ENCODE measurements at places on chromosomes 3 and 15.

DNA sequence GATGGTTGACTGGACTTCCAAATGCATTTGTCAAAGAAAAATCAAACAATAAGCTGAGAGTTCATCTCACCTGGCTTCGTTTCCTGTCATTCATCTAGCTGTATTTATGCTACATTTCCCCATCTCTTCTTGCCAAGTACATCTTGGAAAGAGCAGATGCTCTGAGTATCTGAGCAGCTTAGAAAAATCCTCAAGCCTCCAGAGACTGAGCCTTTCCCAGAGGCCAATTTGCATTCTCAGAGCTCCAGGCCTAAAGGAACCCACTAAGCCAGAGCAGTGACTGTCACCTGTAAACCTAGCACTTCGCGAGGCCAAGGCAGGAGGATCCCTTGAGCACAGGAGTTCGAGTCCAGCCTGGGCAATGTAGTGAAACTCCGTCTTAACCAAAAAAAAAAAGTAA lies 100.5 kb downstream of the XXYLT1 start:
- no peak for DNase-seq

- no peak for DNase-seq
Observed at GRCh38 chr3:167493244-167493643, 19.4 kb upstream of the SERPINI2 start.

DNA sequence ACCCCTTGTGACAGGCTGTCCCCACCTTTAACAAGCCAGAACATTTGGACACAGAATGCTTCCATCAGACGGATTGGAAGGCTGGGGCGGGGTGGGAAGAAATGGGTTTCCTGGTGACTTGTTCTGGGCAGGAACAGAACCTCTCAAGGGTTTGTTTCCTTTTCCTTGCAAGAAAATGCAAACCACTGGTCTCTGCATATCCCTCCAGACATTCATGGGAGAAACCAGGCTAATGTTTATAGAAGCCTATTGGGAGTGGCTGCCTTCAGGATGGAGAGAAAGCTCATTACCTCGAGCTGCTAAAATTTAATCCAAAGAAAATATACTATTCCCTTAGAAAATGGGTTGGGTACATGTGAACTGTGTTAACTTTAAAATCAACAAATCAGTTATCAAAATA lies 21.9 kb downstream of the MINAR1 start:
- DNase-seq: no peak

GRCh38 chr3:42503251-42503924 lies 945 bp downstream of the VIPR1 start:
- DNase-seq: no peak

GRCh38 chr15:81398456-81398855 lies 24.4 kb upstream of the TMC3 start:
- DNase-seq: no peak

DNA sequence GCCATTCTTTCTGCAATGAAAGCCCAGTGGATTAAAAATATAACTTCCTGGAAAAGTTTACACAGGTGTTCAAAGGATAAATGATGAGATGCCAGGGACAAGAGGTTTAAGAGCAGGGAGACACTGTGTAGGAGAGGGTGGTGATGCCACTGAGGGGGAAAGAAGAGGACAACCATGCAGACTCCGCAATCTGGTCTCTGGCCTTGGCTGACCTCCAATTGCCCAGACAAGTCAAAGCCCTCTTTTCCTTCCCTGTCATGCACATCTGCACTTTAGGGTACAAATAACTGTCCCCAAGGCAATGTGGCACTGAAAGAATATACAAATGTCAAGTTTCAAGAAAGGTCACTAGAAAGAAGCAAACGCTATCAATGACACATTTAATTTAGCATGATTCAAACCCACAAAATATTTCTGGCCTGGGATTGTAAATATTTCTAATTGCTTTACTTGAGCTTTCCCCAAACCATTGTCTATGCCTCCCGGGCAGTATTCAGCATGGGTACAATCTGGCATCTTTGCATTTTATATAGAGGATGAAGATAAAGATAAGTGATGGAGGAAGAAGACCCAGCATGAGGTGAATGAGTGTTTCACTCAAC lies 319.4 kb downstream of the PLCL2 start:
- no peak for DNase-seq

DNA sequence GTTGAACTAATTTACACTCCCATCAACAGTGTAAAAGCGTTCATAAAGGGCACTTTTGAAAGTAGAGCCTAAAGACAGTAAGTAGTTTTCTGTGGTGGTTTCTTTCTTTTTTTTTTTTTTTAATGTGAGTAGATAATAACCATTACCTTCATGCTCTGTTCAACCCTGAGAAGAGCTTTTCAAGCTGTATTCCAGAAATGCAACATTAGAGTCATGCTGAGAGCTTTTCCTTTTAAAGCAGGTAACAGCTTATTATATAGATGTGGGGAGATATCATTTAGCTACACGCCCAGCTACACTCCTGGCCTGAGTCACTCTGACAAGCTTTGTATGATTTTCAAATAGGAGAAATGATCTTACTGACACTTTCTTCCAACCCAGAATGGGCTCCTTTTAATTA lies 96.2 kb upstream of the ARHGEF26 start:
- DNase-seq: no peak

GRCh38 chr3:194379651-194380050 lies 10.1 kb upstream of the LRRC15 start:
- no peak for DNase-seq

DNA sequence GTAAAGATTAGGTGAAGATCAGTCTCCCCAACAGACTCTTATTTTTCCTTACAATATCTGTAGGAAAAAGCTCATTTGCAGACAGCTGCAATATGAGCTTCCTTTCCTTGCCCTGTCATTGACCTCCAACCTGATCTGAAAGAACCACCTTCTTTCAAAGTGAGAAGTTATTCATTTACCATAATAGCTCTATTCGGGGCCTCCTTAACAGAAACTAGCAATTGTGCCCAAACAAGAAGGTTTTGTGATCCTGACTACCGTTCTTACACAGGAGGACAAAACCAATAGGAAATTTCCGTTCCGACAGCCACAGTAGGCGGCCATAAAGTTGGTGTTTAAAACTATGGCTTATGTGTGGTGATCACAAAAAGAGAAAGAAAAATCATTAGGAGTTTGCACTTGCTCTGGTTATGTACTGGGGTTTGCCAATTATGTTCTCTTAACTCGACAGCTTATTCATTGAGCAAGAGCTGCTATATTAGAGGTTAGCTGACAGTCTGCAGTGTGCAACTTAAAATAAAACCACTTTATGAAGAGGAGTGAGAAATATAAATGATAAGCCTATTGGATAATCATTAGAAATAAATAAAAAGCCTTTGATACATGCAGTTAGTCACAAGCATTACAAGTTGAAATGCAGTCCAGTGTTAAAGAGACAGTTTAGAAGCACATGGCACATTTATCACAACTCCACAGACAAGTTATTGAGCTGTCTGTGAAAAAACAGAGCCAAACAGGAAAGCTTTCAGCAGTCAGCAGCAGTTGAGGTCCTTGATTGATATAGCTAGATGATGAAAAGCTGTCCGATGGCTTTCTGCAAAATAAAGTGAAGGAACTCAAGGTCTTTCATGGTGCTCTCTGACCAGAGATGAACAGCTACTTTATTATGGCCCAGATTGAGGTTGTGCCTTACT lies 199.8 kb downstream of the WDR72 start:
- no peak for DNase-seq

DNA sequence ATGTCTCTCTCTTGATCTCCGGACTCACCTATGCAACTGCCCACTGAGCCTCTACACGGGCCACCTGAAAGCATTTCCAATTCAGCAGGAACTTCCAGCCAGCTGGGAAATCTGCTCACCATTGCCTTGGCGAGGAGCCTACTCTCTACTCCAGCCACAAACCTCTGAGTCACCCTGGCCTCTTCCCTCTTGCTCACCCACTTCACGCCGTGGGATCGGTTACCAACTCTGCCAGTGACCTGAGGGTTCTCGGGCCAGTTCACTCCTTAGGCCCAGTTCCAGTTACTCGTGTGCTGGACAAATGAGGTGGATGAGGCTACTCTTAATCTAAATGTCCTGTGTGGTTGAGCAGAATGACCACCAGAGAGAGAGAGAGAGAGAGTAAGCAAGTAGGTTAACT lies 70.1 kb downstream of the CEMIP start:
- no peak for DNase-seq

DNA sequence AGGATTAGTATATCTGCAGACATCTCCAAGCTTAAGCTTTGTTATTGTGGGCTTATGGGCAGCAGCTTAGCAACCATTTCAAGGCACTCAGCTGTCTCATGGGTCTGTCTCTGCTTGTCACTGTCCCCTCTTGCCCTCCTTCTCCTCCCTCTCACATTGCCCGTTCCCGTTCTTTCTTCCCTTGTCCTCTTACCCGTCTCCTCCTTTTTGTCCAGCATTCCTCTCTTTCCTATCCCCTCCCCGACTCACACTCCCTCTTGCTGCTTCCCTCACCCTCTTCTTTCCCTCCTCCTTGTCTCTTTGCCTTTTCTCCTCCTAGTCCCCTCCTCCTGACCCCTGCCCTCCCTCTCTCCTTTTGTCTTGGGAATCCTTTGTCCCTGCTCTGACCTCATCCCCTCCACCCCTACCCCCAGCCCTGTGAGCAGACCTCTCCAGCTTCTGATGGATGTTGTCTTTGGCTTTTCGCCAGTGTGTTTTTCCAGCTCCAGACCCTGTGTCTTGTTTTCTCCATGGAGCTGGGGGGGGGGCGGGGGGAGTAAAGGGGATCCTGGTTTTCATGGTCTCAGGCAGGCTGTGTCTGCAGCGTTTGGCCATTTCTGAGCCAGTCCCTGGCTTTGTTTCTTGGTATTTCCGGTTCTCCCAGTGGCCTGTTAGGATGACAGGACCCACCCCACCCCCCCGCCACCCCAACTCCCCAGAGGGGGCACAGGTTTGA lies 47.9 kb upstream of the TRAK1 start:
- no peak for DNase-seq

DNA sequence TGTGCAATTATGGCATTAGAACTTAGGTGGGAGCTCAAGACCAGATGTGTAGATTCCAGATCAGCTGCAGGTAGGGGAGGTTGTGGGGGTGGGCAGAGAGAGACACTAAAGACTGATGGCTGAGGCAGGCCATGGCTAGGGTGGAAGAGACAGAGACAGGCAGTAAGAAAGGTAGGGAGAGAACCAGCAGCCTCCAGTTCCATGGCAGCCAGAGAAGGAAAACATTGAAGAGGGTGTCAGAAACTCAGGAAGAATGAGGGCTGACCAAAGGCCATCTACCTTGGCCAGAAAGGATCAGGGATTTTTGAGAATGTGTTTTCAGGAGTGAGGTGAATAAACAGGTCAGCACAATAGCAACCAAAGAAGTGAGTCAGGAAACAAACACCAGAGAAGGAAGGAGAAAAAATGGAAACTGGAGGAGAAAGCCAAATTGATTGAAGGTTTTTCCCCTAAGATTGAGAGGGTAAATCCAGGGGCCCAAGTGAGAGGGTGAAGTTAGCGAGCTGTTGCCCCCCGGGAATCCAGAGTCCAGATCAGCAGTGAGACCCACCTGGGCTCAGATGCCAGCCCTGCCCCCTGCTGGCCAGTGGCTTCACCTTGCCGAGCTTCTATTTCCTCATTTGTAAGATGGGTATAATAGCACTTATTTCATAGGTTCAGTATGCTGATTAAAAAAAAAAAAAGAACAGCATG lies 41.0 kb downstream of the ABHD2 start:
- DNase-seq: no peak

- DNase-seq: no peak
Observed at GRCh38 chr15:26702381-26702780, 70.5 kb downstream of the GABRB3 start.

GRCh38 chr3:165196577-165197480 lies 645 bp upstream of the SLITRK3 start:
- no peak for DNase-seq

- no peak for DNase-seq
Observed at GRCh38 chr3:71955240-71956068, 170.5 kb upstream of the PROK2 start.

- DNase-seq: no peak
Observed at GRCh38 chr3:22922317-22922716, 280.8 kb upstream of the UBE2E2 start.

GRCh38 chr15:78302579-78303312 lies 3.3 kb upstream of the SKIC8 start:
- no peak for DNase-seq

GRCh38 chr3:134320749-134321148 lies 53.5 kb downstream of the AMOTL2 start:
- no peak for DNase-seq

DNA sequence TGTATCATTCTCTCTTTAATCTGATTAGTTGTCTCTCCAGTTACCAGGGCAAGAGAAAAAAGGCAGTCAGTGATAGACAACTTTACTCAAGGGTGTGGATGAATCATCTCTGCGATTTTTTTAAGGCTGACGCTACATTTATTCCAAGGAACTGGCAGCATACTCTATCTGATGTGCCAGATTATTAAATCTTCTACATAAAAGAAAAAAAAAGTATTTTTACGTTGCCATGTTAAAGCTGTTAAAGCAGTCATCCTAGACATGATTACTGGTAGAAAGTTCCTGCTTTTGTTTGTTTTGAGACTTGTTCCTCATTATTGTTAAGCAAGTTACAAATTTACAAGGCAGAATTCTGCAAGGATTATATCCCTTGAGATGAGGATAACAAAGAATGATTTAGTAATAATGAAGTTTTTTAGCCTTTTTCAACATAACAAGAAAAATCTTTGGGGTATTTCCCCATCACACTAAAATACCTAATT lies 121.7 kb downstream of the CBLB start:
- no peak for DNase-seq

- no peak for DNase-seq
Observed at GRCh38 chr3:124748560-124749198, 18.4 kb downstream of the UMPS start.

DNA sequence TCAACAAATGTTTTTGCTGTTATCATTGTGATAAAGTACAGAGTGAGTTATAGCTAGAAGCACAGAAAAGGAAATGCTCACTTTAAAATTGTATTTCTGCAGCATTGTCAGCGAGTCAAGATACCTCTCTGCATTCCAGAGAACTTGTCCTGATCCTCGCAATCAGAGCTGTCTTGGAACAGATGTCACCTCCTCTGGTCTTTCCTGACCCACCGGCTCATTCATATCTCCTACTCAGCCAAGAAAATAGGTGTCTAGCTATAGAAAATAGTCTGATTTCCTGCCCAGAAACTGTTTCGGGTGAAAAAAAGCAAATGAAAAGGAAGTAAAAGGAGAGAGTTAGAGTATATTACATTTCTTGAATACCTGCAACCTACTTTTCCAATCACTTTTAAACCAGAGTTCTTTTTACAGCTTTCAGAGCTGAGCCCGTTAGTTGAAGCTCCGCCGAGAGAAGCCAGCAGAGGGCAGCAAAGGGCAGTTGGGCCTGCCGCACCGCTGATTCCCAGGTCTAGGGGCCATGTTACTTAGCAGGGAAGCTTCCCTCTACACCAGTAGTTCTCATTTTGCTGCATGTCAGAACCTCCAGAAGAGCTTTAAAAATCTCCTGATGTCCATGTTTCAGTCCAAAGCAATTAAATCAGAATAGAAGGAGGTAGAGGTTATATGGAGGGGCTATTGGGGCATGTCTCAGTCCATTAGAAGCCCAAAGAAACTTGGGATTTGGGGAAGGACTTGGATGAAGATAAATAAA lies 185.7 kb upstream of the THRB start:
- no peak for DNase-seq

GRCh38 chr15:50810128-50810527 lies 44.6 kb upstream of the SPPL2A start:
- DNase-seq: no peak

Measured in cortex of kidney (tissue), 1 donor.